Osteocyte (in vitro differentiated cells): ENCODE measurements at places on chromosomes 1 and 21. TPM values are rescaled to one million over a fixed set of nuclear protein-coding genes. Genes with fewer than 3 reads are reported as not detected.

GRCh38 chr1:48693674-48694320 is 82.9 kb downstream of the BEND5 start:
- no peak for DNase-seq

GRCh38 chr1:64624218-64624713 is 120.6 kb upstream of the RAVER2 start:
- no peak for DNase-seq

DNA sequence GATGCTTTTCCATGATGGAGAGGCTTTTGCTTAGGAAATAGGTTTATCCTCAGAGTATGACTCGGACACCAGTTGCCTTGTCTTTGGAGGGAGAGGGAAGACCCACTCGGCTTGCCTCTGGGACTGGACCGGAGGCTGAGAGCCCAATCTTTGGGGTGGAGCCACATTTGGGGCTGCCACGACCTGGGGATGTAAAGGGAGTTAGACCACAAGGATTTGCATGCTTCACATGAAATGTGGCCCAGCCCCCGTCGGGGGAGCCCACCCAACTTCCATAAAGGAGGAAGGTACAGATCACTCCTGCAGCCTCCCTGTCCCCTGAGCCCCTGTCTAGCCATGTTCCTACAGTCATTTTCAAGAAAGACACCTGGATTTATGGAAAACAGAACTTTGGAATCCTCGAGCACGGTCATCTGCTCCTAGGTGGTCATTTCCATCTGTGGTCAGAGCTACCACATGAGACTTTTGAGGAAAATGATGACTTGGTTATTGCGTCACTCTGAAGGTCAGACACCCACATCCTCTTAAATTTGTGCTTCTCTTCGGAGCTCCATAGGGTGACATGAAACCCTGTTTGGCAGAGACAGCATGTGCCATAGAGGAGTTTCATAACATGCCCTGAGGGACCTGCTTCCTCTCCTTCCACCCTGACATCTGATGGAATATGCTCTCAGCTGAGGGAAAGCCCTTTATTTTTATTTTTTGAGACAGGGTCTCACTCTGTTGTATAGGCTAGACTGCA is 99.4 kb upstream of the SLC45A1 start:
- DNase-seq: no peak

DNA sequence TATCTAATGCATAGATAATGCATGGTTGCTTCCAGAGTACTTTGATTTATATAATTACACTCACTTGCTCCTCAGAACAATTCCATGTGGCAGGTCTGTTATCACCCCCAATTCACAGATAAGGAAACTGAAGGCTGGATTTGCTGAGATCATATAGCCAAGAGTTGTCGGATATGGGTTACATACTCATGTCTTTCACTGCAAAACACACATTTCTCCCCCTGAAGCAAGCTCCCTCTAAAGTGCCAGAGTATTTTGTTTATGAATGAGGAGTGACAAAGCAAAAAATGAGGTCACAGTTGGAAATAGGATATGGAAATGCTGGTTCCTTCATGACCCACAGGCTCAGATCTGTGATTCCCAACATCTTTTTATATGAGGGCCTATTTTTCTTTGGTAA is 134.2 kb downstream of the ROR1 start:
- no peak for DNase-seq

DNA sequence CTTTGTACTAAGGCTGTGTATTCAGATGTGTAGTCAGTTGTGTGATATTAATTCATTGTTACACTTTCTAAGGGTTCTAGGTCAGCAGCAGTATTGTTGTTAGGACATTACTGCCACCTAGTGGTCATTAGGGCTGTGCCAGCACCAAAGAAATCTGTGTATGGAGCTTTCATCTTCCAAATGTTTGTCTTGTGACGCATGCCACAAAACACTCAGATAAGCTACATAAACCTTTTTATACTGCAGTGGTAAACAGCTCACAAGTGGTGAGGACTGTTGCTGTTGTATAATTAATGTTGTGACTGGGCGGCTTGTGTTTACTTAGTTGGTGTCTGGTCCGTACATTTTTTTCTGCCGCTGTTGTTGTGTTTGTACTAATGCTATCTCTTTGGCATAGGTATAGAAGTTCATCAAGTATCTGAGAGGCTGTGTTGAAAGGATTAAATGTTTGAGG is 51.7 kb downstream of the S1PR1 start:
- no peak for DNase-seq

DNA sequence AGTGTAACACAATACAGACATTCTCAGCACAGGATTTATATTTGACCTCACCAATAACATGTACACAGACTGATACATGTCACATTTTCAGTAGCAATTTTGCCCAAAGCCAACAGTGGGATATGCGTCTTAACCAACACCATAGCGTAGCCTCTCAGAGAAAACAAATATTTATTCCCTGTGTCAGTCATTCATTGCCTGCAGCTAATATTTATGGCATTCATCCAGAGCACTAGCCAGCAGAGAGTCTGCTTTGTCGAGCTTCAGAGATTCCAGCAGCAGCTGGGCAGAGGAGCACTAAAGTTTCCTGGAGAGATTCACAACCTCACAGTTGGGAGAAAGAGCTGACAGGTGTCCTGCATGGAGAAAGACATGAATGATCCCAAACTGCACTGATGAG is 400.7 kb upstream of the DAB1 start:
- no peak for DNase-seq

DNA sequence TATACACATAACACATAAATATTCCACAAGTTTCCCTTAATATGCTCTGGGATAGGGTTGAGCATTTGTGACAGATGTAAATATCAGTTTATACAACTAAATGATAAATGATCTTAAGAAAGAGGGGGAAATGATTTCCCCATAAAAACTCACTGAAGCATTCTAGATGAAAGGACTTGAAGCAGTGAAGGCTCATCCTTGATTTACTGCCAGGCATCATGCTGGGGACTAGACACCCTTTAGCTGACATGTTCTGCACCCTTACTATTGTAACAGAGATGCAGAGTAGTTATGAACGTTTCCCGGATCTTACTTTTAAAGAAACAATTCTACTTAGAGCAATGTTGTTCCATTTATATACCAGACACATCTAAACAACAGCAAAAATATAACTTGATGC is 235.8 kb downstream of the PTGER3 start:
- no peak for DNase-seq

DNA sequence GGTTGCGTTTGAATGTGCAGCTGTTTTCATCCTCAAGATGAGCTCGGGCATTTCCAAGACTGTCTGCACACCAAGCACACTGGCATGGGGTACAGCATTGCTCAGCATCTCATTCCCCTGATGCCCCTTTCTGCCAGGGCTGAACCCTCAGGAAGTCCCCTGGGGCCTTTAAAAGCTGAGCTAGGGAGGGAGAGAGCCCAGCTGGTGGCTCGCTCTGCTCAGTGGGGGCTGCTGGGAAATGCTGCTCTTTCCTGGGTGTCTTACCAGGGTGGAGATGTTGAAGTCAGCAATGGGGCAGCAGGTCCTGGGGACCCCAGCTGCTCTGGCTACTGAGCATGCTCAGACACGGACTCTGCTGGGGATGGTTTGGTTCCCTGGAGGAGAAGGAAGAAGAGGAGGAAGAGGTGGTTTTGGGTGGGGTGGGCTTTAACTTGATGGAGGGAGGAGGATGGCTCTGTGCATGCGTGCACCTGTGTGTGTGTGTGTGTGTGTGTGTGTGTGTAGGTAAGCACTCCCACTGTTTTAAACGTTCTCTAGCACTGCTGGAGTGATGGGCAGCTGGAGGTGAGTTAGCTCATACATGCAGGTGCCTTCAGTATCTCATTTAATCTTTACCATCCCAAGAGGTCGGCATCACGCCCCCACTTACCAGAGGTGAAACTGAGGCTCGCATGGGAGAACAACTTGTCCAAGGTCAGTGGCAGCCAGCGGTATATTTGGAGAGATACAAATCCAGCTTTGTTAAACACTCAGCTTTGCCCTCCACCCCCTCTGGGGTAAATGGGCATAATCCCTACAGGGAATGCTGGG is 40.9 kb downstream of the ACTL8 start:
- DNase-seq: no peak

DNA sequence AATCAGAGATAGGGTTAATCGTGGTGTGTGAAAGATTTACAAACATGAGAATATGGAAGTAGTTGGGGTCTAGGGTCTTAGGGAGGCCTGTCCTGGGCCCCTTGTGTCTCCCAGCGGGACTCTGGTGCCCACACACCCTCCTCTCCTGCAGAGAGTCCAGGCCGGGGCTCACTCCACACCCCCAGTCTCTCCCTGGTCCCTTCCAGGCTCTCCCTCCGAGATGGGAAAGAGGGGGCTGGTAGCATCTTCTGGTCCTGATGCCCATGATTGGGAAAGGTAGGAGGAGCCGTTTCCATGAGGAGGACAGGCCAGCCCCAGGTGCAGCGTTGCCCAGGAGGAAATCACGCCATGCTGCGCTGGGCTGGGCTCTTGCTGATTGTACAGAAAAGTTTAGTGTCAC is 26.6 kb downstream of the PCNT start:
- no peak for DNase-seq

DNA sequence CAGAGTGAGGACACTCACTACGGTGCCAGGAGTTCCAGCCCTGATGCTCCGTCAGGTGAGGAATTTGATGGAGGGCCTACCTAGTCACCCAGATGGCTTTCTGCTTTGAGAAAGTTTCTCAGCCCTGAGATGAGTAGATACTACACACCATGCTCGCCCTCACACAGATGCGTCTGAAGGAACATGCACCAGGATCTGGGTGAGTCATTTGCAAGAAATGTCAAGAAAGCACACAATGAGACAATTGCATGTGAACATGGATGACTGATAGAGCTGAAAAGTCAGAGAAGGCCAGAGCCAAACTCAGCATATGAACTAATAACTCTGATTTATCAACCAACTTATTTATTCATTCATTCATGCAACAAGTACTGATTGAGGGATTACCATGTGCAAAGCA is 483.9 kb downstream of the OMA1 start:
- DNase-seq: no peak

DNA sequence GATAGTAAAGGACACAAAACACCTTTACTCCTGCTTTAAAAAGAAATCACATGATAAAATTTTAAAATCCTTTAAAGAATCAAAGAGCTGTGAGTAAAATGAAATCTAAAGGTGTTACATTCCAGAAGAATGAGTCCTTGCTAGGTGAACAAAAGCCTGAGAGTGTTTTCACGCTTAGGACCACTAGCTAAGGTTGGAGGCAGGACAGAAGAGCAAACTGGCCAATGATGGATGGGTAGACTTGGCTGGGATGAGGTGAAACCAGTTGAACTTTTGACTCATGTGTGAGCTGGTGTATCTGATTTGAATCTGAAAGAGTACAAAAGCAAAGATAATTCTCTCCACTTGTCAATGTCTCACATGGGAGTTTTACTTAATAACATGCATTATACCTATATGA is 35.1 kb downstream of the CATSPERE start:
- DNase-seq: no peak

DNA sequence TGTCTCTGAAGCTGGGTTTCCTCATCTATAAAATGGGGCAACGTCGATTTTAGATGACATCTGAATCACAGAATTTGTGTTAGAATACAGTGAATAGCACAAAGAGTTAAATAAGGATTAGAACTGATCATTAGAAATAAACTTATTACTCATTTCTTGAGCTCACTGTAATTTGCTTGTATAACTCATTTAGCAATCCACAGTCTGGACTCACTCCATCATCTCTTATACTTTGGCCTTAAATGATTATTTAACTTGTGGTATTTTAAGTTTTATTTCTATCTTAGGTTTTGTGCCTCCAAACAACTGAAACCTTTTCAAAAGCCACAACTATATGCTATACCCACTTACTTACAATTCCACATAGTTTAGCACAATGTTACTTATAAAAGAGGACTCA is 128.0 kb downstream of the CDC42BPA start:
- DNase-seq: no peak

- DNase-seq: no peak
These were observed 354.0 kb upstream of the DUSP10 start for GRCh38 chr1:222095606-222096475.

- no peak for DNase-seq
These were observed 498.9 kb downstream of the TTLL7 start for GRCh38 chr1:83499998-83500397.

DNA sequence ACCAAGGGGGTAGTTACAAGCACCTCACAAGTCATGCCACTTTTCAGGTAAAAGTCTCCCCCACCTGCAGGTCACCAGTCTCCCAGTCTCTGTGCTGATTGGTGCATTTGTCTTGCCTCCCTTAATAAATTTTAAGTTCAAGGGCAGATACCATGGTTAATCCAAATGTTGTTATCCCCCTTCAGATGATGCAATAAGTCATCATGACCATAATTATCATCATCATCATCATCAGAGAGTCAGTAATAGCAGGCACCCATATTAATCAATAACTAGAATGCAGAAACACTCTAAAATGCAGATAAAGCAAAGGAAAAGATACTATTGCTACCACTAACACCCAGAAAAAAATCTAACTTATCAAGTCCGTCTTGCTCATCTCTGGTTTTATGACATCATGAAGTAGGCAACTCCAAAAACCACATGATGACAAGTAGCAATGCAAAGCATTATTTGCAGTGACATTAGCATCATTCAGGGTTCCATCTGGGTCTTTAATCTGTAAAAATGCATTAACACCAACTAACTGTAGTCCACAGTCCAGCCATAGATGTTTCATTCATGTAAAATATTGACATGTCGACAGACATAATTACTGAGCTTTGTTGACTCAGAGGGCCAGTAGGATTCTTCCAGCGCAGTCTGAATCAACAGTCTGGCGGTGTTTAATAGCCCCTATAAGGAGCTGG is 492.0 kb upstream of the RUNX1 start:
- DNase-seq: no peak

- no peak for DNase-seq
These were observed 136.0 kb upstream of the KLHDC7A start for GRCh38 chr1:18344755-18345154.

DNA sequence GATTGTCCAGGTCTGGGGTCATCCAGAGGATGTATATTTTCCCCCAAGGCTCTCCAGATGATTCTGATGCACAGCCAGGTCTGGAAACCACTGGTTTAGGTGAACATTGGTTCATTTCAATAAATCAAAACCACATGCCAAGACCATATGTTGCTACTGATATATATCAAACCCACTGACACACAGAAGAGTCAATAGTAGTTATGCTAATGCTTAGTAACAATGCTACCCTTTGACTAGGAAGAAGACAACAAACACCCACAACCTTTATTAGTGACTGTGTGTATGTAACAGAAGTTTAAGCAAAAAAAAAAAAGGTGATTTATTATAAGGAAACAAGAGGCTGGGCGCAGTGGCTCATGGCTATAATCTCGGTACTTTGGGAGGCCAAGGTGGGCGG is 35.6 kb upstream of the POU2F1 start:
- DNase-seq: no peak

GRCh38 chr1:50977575-50978143 is 7.6 kb downstream of the CDKN2C start:
- DNase-seq: no peak

The NECTIN4 gene
- not detected in 2 replicates for total RNA-seq

The KDF1 gene
- not detected in 2 replicates for total RNA-seq

The FNDC5 gene
- total RNA-seq: 2.0 and 3.2 TPM in 2 replicates

The CRNN gene
- total RNA-seq: not detected in 2 replicates

The HOOK1 gene
- 0.05 TPM in 1 of 2 replicates, not detected in the other for total RNA-seq

The CFHR4 gene
- not detected in 2 replicates for total RNA-seq
